Activated CD4-positive, alpha-beta memory T cell treated with anti-CD3 and anti-CD28 coated beads for 36 hours (primary cell): ENCODE measurements at places on chromosomes 16 and 17. TPM values are rescaled to one million over a fixed set of nuclear protein-coding genes. Genes with fewer than 3 reads are reported as not detected.

Gene SULT1A2
- total RNA-seq, result not detected

- H3K4me3 ChIP-seq, result no peak overlapping the region
- H3K27ac ChIP-seq, result no peak overlapping the region
- H3K4me1 ChIP-seq, result peaks cover 19% of the 10 kb centered on the region
- no peak for DNase-seq
Observed at GRCh38 chr17:83054518-83055125, 24.8 kb upstream of the METRNL start.

Gene ECI1
- total RNA-seq, result 52.5 TPM

DNA sequence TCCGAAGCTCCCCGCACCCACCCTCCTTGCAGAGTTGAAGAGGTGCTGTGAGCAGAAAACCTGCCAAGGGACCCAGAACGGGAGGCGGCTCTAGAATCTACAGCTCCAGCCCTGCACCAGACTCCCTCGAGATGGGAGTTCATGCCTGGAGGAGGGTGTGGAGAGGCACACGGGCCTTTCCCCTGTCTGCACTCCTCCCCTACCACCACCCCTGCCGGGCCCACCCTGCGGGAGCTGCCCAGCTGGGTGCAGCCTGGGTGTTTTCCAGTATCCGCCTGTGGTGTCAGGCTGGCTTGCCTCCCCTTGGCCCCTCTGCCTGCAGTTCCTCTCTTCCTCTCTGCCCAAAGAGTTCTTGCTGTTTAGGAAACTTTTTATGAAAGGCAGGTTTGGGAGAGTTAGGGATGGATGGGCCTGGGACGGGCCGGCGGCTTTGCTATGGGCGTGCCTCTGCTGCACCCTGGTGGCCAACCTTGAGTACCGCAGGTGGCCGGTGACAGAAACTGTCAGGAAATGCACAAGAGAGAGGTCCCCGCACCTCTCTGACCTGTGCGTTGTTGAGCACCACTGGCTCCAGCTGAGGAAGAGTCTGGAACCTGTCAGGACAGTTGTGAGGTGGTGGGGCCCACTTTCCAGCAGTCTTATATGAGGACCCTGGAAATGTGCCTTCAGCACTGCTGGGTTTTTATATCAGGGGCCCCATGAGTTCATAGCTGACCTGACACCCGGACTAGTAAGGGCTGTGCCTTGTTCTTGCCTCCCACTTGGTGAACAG, 354.1 kb downstream of the SEC14L1 start:
- peaks cover 32% of the 10 kb centered on the region for H3K36me3 ChIP-seq
- peak overlapping the region; percentile 4 for H3K4me3 ChIP-seq
- H3K4me1 ChIP-seq, result peaks cover 13% of the 10 kb centered on the region
- peak overlapping the region; percentile 75 for H3K27ac ChIP-seq

DNA sequence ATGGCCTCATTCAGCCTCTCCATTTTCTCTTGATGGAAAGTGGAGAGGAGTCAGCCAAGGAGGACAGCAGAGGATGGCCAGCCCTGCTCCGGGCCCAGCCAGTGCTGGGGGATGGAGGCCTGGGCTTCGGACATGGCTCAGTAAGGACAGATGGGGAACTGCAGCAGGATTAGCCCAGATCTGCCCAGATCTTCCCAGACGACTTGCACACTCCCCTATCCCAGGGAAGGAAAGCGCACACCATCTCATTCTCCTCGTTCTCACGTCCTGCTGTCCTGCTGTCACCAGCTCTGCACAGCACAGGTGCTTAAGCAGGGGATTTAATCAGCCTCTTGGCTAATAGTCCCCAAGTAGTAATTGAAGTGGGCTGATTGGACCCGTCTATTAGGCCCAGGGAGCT, 100.2 kb upstream of the SDK2 start:
- peaks cover 9% of the 10 kb centered on the region for H3K4me1 ChIP-seq
- H3K4me3 ChIP-seq, result no peak overlapping the region
- DNase-seq, result no peak
- no peaks in the 10 kb centered on the region for H3K36me3 ChIP-seq

DNA sequence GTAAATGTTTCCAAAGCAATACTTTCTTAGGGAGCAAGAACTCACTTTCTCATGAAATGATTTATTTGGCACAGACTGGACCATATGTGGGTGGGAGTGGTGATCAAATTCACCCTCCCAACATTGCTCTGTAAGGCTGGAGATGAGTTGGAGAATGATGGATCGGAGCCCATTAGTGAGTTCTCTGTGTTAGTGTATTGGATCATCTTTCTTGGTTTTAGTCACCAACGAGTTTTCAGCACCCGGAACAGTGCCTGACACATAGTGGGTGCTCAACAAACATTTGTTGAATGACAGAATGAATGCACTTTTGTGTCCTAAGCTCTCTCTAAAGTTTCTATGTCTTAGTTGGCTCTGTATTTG, 104.5 kb upstream of the FAM20A start:
- H3K4me1 ChIP-seq, result no peaks in the 10 kb centered on the region
- H3K27ac ChIP-seq, result no peak overlapping the region
- no peak overlapping the region for H3K4me3 ChIP-seq
- no peak for DNase-seq
- H3K27me3 ChIP-seq, result peaks cover 4% of the 10 kb centered on the region

Gene TBC1D26
- total RNA-seq, result 0.24 TPM

Gene GPR179
- 0.10 TPM for total RNA-seq

- H3K4me1 ChIP-seq, result peaks cover 10% of the 10 kb centered on the region
- H3K36me3 ChIP-seq, result no peaks in the 10 kb centered on the region
- H3K4me3 ChIP-seq, result peak overlapping the region; percentile 35
- no peak for DNase-seq
Observed at GRCh38 chr17:38418693-38419507, 9.4 kb upstream of the ARHGAP23 start.

DNA sequence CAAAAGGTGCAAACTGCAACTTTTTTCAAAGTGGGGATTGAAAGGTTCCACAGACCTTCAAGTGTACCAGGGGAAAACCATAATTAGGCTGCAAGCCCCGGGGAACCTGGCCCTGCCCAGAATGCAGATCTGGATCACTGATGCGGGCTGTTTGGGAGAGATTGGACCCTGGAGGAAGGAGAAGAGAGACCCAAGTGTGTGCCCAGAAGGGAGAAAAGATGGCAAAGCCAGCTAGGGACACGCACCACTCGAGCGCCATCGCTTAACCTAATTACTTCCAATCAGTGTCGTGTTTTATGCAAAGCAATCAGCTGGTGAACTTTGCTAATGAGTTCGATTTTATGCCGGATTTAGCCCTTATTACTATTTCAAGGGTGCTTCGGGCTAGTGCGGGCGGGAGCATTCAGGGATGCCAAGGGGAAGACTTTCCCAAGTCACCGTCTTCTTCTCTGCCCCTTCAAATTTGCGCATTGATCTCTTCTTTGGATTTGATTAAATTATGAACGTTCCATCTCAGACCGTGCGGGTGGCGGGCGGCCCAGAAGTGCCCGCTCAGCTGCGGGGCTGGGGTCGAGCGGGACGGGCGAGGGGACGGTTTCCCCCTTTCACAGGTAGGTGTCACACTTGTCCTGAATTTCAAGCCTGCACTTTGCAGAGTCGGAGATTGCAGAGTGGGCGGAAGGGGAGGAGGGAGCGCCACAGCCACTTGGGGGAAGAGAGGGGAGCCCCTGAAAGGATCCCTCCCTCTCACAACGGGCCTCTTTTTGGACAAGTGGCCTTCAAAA, 4.0 kb downstream of the IRX5 start:
- no peak overlapping the region for H3K27ac ChIP-seq
- peaks cover 72% of the 10 kb centered on the region for H3K27me3 ChIP-seq
- no peak overlapping the region for H3K4me3 ChIP-seq
- no peak for DNase-seq
- peaks cover 9% of the 10 kb centered on the region for H3K36me3 ChIP-seq

Gene SCARF1
- 2.7 TPM for total RNA-seq

Gene CD300A
- total RNA-seq, result 11.3 TPM

- H3K36me3 ChIP-seq, result peaks cover 10% of the 10 kb centered on the region
- no peak overlapping the region for H3K4me3 ChIP-seq
- peaks cover 2% of the 10 kb centered on the region for H3K4me1 ChIP-seq
- H3K27me3 ChIP-seq, result no peaks in the 10 kb centered on the region
Observed at GRCh38 chr17:8873801-8874715, 6.6 kb upstream of the PIK3R6 start.

Gene CPHXL2
- not detected for total RNA-seq

Gene ST6GALNAC2
- 0.51 TPM for total RNA-seq

- H3K27me3 ChIP-seq, result no peaks in the 10 kb centered on the region
- H3K27ac ChIP-seq, result no peak overlapping the region
- DNase-seq, result no peak
- H3K4me3 ChIP-seq, result no peak overlapping the region
- no peaks in the 10 kb centered on the region for H3K4me1 ChIP-seq
- no peaks in the 10 kb centered on the region for H3K36me3 ChIP-seq
Observed at GRCh38 chr17:64420143-64420670, 28.7 kb upstream of the MILR1 start.

Gene MYO15B
- total RNA-seq, result 16.8 TPM

- H3K27me3 ChIP-seq, result peaks cover 15% of the 10 kb centered on the region
- no peak for DNase-seq
- no peaks in the 10 kb centered on the region for H3K36me3 ChIP-seq
- no peak overlapping the region for H3K27ac ChIP-seq
- H3K4me1 ChIP-seq, result no peaks in the 10 kb centered on the region
- no peak overlapping the region for H3K4me3 ChIP-seq
Observed at GRCh38 chr16:80280557-80280956, 260.2 kb upstream of the DYNLRB2 start.

Gene CDK3
- 2.9 TPM for total RNA-seq

GRCh38 chr16:84548971-84549844, 44.7 kb upstream of the MEAK7 start:
- peak; percentile 68 for DNase-seq
- peaks cover 65% of the 10 kb centered on the region for H3K4me1 ChIP-seq
- H3K4me3 ChIP-seq, result peak overlapping the region; percentile 86
- H3K27me3 ChIP-seq, result no peaks in the 10 kb centered on the region

Gene CES1
- not detected for total RNA-seq
